ENCODE measurements at places on chromosomes 12 and 14.
A peak's percentile ranks its signal among the peaks of the same experiment; 100 is the strongest.

DNA sequence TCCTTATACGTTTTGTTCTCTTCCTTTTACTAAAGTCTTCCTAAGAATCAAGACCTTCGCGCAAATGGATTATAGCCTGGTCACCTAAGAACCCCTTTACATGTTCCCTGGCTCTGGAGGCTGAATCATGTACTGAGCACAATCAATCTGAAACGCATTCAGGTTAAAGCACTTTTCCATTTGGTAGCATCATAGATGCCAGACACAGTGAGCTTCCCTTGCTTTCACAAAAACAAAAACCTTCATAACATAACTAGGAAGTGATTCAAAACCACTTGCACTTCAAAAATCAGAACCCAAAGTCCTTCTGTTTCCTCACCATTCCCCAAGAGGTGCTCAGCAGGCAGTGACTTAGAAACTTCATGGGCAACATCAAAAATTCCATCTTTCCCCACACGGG, 105.4 kb downstream of the CRACR2A start:
- no peak for DNase-seq

DNA sequence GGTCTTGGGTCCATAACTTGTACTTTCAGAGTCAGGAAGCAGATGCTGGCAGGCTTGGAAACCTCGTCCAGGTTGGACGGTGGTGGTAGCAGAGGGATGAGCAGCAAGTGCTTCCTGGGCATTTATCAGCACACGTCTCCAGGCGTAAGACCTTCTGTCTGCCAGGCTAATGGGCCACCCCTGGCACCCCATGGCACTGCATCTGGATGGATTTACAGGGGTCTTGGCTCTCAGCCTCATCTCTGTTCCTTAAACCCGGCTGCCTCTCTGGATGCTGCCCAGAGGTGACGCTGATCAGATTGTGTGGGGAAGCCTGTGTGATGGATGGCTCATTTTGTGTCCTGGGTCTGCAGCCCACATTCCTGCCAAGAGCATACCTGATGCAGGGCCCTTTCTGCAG, 145.1 kb downstream of the TSPAN9 start:
- DNase-seq, result no peak

- DNase-seq, result no peak
These were observed 215.7 kb downstream of the CPNE8 start for GRCh38 chr12:38689704-38690103.

- no peak for DNase-seq
These were observed 262.5 kb downstream of the GXYLT1 start for GRCh38 chr12:41881891-41882805.

- no peak for DNase-seq
These were observed 232.5 kb upstream of the FOXN3 start for GRCh38 chr14:89649451-89650075.

GRCh38 chr14:43165651-43166050, 1341.4 kb downstream of the FSCB start:
- DNase-seq, result no peak

DNA sequence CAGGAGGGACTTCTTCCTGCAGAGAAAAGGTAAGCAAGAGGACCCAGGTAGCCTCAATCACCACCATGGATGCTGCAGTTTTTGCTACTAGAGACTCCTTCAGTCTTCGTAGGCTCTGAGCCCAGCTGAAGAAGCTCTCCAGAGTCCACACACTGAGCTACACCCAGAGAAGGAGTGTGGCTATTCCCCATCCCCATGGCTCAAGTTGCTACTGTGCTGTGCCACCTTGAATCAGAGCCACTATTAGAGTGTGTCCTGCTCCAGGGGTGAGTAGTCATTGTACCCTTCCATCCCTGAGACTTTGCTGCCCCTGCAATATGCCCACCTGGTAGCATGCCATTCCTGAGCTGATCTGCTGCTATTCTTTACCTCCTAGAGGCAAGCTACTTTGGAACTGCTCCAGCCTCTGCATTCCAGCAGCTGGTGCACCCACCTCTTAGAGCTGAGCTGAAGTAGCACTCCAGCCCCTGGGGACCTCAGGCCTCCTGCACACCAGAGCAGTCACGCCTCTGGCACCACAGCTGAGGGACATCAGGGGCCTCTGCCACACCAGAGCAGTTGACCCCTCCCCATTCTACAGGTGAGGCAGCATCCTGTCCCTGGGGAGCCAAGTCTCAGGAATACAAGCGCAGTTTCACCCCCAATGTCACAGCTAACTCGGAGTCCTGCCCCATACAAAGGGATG, 213.0 kb downstream of the TRHDE start:
- no peak for DNase-seq

- DNase-seq, result no peak
These were observed 18.1 kb upstream of the SGPP1 start for GRCh38 chr14:63745858-63746425.

DNA sequence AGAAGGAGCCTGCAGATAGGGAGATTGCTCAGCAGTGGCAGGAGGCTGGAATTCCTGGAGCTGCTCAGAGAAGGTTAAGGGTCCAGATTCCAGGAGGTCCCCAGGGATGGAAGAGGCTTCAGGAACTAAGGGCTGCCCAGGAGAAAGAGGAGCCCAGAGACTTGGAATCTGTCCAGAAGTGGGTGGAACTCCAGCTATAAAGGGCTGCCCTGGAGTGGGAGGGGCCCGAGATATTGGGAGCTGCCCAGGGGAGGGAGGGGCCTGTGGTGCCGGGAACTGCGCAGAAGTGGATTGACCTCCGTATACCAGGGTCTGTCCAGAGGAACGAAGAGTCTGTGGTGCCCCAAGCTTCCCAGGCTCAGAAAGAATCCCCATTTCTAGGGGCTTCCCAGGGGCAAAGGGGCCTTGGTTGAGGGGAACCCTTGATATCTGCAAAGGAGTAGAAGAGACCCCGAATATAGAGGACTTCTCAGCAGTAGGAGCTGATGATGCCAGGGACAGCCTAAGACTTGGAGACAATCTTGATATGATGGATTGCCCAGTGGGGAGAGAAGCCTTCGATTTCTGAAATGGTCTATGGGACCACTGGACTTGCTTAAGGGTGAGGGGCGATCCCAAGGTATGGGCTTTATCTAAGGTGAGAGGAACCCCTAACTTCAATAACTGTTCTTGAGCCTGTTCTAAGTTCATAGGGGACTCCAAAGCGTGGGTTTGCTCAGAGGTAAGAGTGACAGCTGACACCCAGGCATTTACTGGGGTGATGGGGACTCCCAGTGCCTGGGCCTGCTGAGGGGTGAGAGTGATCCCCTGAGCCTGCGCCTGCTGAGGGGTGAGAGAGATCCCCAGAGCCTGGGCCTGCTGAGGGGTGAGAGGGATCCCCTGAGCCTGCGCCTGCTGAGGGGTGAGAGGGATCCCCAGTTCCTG, 45.0 kb downstream of the FAM186A start:
- DNase-seq, result no peak

DNA sequence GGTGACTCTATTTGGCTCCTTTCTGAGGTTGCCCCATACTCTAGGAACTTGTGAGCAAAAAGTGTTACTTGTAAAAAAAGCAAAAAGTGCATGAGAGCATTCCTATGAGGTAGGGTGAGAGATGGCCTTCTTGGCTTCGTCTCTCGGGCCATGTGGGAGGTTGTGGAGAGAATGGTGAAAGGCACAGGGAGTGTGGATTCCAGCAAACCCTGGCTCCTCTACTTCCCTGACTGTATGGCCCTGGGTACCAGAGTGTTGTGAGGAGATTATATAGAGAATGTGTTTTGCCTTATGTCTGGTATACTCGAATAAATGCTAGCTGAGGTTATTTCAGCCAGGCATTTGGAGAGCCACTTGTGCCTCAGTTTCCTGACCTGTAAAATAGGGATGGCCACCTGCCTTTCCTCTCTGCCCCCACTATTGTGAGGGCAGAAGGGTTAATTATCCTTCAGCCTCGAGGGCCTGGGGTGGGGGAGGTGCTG, 11.0 kb downstream of the PLEKHG3 start:
- DNase-seq, result peak; percentile 14

DNA sequence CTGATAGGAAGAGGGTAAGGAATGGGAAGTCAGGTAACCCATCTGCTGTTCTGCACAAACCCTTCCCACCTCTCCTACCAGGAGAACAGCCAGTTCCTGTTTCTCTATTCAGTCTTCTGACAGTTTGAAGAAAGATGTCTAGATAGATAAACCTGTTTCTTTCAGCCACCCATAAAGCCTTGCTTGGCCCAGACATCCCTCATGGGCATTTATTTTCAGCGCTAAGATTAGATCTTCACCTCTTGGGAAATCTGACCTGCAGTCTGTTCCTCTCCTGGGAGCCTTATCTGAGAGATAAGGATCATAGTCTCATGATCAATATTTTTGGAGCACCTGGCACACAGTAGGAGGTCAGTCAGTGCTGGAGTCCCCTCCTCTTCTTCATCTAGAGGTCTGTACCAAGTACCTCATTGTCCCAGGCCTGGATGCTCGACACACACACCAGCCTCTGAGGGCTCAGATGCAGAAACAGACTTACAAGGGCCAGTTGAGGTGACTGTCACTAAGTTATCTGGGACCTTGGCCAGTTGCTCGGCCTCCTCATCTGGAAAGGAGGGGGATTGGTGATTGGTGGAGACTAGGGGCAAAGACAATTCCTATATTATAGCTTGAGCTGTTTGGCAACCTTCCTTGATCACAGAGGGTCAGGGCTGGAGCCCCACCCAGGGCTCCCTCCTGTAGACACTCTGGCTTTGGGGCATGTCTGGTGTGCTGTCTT, 18.2 kb downstream of the ACVRL1 start:
- no peak for DNase-seq

DNA sequence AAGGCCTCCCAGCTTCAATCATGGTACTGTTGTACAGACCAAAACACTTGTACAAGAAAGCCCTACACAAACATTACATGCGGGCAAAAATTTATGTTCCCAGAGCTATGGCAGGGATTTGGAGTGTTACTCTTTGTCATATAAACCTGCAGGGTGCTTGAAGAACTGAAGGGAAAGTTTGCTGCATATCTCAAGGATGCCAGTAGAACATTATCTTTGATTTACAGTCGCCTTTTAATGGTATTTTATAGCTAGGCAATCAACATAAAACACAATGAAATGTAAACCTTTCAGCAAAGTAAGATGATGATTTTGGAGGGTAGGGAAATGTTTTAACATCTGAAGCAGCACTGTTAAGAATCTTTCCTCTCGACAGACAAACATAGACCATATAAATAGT, 305.6 kb downstream of the KCNH5 start:
- no peak for DNase-seq

DNA sequence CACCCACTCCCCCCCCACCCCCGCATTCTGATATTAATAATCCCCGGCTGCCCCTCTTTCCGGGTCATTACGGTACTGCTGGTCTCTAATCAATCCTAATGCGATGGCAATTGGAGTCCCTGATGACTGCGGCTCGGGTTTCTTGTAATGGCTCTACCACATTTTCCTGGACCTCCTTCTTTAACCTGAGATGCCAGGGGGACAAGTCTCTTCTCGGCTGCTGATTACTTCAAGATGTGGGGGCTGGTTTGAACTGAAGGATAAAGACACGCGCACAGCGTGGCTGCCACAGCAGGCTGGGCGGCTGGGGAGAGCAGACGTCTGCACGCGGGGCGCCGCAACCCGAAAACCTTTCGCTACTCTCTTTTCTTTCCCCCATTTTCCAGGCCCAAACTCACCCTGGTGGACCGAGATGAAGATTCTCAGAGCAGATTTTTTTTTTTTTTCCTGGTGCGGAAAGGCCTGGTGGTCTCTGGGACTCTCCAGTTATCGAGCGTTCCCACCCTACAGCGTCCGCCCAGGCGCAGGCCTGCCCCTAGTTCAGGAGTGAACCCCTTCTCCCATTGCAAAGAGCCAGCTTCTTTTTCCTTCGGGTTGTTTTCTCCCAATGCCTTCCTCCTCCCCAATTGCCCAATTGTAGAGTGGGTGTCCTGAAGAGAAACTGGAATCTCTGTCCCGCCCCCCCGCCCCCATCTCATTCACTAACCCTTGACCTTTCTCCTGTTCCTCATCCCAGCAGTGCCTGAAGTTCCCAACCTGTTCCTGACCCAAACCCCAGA, 6.0 kb upstream of the SIX1 start:
- DNase-seq, result peak; percentile 78

GRCh38 chr12:114508529-114509129, 102.7 kb upstream of the TBX5 start:
- peak; percentile 65 for DNase-seq

DNA sequence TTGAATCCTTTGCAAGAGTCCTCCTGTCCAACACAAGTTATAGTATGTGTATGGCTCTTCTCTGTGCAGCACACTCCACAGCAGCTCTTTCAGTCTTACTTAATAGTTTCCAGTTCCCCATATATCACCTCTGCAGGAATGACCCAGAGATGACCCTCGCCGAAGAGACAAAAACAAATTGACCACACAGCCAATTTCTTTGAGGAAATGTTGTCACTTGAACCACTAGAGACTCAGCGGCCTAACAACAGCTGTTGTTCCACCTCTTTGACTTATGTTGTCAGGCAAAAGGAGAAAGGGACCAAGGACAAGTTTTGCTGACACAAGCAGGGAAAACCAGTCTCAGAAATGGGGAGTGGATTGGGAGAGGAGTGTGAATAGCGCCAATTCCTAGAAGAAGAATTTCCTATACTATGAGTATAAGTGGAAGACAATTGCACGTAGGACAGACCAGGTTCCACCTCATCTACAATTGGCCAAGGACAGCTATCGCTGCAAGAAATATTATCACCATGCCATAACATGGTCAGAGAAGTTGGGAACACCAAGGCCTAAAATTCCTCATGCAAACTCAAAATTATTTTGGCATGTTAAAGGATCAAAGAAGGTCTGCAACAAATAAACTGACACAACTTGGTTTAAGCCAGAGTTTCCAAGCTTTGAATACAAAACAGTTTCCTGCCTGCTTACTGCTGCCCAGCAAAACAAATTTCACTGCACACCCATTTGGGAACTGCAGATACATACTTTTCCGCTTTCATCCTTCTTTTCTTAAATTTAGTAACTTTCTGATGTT, 41.7 kb upstream of the ITPR2 start:
- no peak for DNase-seq

- DNase-seq, result no peak
These were observed 115.6 kb upstream of the PKP2 start for GRCh38 chr12:33012226-33012625.

GRCh38 chr12:67193704-67194103, 75.5 kb upstream of the CAND1 start:
- DNase-seq, result peak; percentile 27

- no peak for DNase-seq
These were observed 75.6 kb upstream of the WSCD2 start for GRCh38 chr12:108053512-108053911.

GRCh38 chr12:6326316-6327228, 15.3 kb downstream of the TNFRSF1A start:
- peak; percentile 69 for DNase-seq

Data from right hindlimb (tissue), 1 donor.